Effector memory CD4-positive, alpha-beta T cell (primary cell): ENCODE measurements at places on chromosomes 16 and 17.
A peak's percentile ranks its signal among the peaks of the same experiment; 100 is the strongest.

DNA sequence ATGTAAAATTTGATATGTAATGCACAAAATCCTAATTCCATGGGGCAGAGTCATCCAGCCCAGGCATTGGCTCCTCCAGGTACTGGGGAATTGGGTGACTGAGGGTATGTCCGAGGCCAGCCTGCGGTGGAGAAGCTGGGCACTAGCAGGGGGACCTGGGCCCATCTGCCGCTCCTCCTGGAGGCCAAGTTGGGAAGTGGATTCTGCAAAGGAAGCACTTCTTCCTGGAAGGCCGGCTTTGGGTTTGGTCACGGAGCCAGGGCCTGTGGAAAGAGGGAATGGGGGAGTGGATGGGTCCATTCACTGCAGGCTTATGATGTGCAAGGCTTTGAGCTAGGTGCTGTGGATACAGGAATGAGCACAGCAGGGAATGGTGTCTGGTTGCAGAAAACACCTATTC, 85.8 kb downstream of the GNAO1 start:
- DNase-seq: no peak

DNA sequence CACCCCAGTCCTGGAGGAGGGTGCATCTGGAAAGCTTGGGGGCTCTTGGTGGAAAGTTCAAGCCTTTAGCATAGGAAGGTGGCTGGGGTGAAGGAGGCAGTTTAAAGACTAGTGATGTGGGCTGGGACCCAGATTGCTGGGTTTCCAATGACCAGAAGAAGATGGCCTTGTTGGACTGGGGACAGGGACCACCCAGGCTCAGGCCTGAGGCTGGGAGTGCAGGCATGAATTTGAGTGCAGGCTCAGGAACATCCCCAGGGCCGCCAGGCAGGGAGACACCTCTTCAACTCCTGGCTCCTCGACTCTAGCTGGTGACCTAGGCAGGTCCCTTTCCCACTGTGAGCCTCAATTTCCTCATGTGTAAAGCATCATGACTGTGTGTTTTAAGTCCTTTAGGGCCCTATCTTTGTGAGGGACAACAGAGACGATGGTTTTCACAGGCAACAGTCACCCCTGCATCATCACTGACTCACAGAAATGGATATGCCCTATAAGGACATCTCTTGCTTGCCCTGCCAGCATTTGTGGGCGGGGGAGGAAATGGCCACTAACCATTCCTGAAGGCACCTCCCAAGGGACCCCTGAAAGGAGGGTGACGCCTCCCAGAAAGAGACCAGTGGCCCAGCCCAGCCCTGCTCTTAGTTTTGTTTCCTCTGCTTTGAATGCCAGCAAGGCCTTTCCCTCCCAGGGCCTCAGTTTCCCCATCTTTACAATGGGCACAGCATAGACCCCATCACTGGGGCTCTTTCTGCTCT, 11.1 kb downstream of the NLRC5 start:
- DNase-seq: no peak

- DNase-seq: no peak
Observed at GRCh38 chr16:85676466-85676865, 12.3 kb downstream of the GINS2 start.

DNA sequence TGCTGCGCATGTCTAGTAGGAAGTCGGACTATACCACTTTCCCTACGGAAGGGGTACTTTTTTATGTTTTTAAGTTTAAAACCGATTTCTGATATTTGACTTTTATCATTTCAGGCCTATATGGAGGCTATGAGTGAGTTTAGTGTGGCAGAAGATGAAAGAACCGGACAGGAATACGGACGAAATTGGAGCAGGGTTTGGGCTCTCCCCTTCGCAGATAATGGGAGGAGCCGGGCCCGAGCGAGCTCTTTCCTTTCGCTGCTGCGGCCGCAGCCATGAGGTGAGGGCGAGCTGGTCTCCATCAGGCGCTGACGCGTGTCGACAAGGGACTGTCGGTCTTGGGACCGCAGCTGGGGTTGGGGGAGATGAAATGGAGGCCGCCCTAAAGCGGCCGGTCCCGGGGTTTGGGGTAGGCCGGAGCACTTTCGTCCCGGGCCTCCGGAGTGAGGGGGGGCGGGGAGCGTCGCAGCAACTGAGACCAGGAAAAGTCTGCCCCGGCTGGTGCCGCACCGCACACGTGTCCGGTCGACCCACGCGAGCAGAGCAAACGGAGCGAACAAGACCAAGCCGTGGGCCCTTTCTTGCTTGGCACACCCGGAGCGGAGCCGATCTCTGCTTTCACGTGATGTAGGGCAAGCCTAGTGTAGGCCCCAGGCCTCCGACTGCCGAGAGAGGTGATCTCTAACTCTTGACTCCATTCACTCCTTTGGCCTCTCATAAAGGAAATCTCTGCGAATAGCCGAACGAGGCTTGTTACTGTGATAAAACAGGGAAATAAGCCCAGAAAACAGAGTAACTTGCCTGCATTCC, at the start of gene RPL19:
Gene RPL19 (plus strand): TSS at position 214 of the 810 bp plus-strand sequence. CDS start 62 bp downstream, at position 276.
- DNase-seq: peak; percentile 72

DNA sequence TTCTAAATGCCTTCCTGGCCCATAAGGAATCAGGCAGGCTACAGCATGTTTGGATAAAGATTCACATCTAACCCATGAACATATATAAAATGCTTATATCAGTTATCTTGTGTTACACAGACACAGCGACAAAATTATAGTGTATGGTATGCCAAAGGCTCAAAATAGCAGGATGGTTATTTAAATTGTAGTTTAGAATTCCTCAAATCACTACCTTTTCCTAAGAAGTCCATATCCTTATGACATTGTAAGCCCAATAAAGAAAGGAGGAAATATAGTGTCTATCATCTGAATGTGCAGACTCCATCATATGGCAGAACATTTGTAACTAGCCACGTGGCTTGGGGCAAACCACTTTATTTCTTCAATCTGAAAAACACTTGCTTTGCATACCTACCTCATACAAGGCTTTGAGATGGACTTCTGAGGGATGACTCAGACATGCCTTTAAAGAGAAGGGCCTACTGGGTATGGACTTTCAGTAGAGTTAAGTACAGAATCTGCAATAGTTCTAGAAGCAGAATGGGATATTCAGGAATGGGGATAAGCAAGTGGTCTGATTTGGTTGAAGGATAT, 12.1 kb upstream of the DHX8 start:
- DNase-seq: no peak

DNA sequence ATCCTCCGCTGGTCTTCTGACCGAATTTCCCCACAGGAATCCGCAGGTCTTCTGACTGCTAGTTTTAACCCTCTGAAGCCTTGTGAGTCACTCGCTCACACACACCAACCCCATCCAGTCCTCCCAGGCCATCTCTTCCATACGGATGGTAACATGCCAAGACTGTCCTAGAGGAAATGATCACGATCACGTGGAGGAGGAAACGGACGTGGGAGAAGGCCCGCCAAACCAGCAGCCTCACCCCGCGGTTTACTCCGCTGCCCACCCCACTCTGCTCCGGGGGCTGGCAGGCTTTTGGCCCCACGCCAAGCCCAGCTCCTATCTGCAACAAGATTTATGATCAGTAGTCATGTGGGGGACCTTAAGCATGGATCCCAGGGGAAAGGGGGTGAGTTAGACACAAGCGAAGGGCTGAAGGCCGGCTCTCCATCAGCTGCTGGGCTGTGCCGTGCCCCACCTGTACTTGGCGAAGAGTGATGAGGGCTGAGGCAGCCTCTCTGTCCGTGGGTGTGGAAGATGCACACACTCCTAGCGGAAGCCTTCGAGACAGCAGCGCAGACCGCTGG, 1.5 kb upstream of the FAAP100 start:
- no peak for DNase-seq

DNA sequence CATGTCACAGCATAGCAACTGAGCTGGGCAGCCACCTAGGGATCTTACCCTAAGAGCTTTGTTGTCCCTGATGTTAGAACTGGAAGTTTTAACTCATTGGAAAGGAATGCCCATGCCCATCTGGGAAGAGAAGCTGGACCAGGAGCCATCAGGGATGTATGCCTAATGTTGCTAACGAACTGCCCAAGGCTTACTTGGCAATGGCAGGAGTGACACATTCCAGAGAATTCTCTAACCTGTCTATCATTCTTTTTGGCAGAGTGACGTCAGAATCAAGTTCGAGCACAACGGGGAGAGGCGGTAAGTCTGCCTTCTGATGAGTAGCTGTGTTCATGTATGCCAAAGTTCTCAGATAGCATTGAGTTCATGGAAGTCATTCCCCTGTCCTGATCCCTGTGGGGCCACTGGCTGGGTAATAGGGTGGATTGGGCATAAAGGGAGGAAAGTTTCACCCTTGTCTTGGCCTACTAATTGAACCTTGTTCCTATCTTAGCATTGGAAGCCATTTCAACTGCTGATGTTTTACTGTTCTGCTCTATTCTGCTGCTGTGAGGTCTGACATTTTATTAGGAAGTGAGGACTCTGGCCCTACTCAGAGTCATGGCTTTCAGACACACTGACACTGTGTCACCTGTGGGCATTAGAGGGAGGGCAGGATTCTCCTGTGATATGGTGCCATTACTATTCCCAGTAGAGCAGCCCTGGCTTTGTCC, 23.7 kb downstream of the MAP3K3 start:
- no peak for DNase-seq

DNA sequence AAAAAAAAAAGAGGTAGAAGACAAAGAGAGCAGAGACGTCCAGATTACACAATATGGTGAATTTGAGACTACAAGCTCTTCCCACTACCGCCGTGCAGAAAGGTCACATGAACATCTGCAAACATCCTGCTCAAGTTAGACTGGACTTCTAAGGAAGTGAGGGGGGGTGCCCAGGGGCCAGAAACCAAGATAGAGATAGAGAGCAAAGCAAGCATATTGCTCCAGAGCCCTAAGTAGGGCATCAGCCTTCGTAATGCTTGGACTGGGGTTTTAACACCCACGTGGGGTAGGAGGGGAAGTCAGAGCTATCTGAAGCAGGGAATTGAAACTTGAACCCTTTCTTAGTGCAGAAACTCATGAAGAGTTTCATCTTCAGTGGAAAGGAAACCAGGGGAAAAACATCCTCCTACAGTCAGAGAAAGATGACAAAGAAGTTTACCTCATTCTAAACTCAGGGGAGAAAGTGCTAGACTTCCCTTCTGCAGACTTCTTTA, 8.7 kb downstream of the CLEC19A start:
- no peak for DNase-seq

- peak; percentile 9 for DNase-seq
Observed at GRCh38 chr16:50025537-50025931, 509 bp downstream of the CNEP1R1 start.

DNA sequence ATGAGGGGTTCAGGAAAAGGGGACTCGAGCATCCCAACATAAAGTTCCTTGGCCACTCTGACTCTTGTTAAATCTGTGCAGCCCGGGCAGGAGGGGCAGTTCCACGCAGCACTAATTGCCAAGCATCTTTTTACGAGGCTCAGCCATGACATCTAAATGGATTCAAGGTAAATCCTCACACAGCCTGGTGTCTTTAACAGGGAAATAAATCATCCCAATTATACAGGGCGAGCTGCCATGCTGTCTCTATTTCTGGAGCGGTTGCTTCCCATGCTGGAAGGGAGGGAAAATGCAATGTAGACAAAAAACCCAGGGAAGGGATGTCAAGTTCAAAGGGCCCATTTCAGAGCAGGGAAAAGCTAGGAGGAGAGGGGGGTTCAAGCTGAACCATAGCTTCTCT, 110.0 kb downstream of the GAS7 start:
- no peak for DNase-seq

DNA sequence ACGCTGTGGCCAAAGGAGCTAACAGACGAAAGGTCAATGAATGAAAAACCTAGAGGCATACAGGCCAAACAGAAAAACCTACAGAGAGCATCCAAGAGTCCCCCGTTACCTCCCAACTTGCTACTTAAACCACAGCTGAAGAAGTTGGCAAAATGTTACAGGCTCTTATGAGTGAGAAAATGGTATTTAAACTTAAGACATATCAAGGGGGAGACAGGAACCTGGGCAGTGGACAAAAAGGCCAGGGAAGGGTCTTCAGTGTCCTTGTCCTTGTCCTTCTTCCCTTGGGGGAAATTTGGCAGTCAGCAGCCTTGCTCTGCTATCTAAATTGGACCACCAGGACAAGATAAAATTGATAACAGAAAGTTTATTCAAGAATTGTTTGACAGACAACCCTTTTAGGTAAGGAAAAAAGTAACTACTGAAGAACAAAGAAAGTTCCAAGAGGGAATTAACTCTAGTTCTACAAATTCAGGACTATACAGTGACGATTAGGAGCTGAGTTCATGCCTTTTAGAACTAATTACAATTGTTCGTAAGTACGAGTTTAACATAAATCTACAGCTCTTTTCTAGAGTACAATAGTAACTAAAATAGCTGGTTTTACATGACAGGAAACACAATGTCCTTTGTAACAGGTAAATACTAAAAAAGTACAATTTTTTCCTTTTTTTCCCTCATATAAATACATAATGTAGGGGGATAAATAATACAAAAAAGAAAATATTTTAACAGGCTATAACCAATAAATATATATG, 3.8 kb upstream of the HOXB2 start:
- no peak for DNase-seq

GRCh38 chr17:51029568-51030463, 90.9 kb downstream of the SPAG9 start:
- DNase-seq: no peak

GRCh38 chr16:628321-629061, 2.3 kb upstream of the WFIKKN1 start:
- no peak for DNase-seq

- DNase-seq: no peak
Observed at GRCh38 chr17:76204277-76204676, 36.0 kb downstream of the RNF157 start.

GRCh38 chr16:68072038-68072695, 13.0 kb upstream of the NFATC3 start:
- DNase-seq: no peak

- no peak for DNase-seq
Observed at GRCh38 chr17:39244016-39244599, 18.4 kb upstream of the STAC2 start.

- DNase-seq: no peak
Observed at GRCh38 chr17:43092901-43093300, 32.3 kb downstream of the BRCA1 start.

- DNase-seq: no peak
Observed at GRCh38 chr16:49806446-49806845, 49.5 kb downstream of the ZNF423 start.
